Activated CD4-positive, alpha-beta T cell treated with anti-CD3 and anti-CD28 coated beads, Interleukin-2, amount 10 ng/mL, durations not matched to agents 7 days and 5 days (primary cell): ENCODE measurements at places on chromosomes 3 and 15.

- DNase-seq, result no peak
Measured at GRCh38 chr15:25838191-25838870, 24.8 kb downstream of the ATP10A start.

DNA sequence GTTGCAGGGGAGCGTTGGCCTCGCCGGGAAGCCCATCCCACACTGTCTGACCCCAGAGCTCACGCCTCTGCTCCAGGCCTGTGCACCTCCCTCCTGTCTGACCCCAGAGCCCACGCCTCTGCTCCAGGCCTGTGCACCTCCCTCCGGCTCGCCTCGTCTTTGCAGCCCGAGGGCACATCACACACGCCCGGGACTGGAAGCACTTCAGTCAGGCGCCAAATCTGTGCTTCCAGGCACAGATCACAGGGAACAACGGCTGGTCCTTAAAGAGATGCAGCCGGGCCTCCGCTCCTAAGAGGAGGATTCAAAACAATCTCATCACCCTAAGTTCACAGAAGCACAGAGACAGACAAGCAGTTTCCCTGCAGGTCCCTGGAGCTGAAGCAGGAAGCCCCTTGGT lies 103.0 kb upstream of the RPL32 start:
- DNase-seq, result no peak

- DNase-seq, result peak; percentile 74
Measured at GRCh38 chr15:73704869-73705645, 20.9 kb downstream of the CD276 start.

DNA sequence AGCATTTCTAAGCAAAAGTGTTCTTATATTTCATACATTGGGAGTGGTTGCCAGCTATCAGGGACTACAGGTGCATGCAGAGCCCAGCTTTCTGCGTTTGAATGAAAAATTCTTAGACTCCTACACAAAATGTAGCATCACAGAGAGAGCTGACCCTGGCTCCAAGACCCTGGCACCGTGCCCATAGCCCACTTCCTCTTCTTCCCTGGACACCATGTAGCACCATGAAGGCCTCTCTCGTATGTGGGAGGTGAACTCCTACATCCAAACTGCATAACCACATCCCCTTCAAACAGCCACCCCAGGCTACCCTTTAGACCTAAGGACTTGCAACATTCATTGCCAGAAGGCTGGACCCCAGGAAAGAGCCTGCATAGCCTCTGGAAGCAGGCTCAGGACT lies 35.8 kb upstream of the ATOSA start:
- DNase-seq, result no peak

GRCh38 chr15:91620229-91620628 lies 233.3 kb upstream of the SLCO3A1 start:
- no peak for DNase-seq

DNA sequence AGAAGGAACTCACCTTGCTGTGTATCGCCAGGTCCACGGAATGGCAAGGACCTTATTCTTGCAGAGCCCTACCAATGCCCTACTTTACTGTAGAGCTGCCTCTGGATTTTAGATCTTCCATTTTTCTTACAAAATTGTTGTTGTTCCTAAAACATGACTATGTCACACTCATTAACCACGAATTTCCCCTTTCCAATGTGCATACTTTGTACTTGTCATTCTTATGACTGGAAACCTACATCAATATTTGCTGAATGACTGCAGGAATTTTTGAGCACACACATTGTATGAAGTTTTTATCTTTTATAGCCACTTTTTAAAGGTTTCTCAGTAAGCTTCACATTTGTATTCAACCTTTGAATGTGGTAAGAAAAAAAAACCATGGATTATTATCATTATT lies 35.9 kb upstream of the CMSS1 start:
- DNase-seq, result no peak

GRCh38 chr3:159763602-159764489 lies 224.8 kb upstream of the IL12A start:
- peak; percentile 36 for DNase-seq

DNA sequence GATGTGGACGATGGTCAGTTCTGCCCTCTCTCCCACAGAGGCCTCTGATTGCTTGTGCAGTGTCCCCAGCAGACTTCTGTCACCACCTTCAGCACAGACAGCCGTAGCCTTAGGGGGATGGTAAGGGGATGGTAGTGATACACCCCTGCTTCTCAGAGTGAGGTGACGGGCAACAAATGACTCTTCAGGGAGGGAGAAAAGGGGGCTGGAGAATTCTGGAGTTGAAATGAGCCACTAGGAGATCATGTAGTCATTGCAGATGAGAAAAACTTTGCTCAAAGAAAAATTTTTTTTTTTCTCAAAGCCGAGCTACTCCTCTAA lies 29.6 kb upstream of the TIMP4 start:
- no peak for DNase-seq

- no peak for DNase-seq
Measured at GRCh38 chr3:45655906-45656305, 33.3 kb upstream of the SACM1L start.

DNA sequence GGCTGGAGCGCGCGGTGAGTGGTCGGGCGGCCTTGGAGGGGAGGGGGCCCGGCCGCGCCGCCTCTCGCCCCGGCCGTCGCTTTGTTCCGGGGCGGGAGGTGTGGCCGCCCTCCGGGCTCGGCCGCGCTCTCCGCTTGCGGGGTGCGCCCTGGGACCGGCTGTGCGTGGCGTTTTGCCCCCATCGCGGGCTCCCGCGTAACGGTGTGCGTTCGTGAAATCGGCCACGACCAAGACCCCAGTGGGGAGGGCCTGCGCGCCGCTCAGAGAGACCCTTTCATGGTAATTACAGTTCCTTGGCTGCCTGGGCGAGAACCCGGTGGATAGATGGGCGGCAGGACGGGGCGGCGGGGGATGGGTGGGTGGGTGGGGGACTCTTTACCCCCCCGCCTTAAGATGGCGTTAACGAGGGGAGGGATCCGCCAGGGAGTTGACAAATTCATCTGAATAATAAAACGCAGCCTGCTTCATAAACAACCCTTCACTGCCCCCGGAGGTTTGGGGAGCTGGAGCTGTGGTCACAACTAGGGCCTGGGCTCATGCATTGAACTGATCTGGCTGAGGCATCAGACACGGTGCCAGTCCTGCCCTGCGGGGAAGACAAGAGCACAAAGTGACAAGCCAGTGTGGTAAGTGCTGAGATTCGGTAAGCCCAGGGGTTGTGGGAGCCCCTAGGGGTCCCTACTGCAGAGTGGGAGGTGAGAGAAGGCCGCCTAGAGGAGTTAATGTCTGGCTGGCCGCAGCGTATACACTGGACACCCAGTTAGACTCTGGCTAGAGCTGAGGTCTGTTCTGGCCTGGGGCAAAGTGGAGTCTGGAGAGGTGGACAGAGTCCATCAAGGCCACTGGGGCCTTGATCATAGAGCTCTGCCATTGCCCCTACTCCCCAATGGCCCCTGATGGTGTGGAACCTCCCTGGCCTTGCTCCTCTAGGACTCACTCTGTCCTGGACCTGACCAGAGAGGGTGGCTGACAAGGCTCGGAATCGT lies 668 bp downstream of the MRAS start:
- DNase-seq, result no peak

DNA sequence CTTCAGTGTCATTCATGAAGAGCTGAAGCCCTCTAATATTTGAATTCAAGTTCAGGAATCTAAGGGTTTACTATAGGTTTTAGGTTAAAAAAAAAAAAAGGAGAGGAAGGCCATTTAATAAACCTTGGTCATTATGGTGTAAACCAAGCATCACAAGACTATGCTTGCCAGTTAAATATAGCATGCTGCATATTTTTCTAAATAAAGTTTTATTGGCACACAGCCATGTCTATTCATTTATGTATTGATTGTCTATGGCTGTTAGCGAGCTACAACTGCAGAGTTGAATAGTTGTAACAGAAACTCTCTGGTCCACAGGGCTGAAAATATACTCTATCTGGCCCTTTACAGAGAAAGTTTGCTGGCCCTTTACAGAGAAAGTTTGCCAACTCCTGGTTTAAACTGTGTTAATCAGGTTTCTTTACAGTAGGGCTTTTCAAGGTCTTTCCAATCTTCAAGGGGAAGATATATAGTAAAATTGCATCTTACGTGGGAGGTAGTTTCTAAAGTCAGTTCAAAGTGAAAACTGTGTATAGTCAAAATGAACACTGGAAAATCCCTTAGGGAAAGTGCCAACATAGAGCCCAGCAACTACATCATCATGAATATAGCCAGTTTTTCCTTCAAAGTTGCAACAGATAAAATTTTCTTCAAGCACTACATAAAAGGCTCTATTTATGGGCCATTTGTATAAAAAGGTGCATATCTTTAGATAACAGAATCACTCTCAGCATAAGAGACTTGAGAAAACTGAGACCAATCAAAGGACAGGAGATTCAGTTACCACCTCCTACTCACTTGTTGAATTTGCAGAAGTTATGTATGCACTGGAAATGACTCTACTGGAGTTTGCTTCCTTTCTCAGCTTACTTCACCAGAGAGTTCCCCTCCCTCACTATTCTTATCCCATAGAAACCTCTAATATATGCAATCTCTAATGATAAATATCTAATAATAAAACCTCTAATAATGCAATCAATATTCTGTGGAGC lies 49.7 kb upstream of the FRMD4B start:
- DNase-seq, result no peak

- no peak for DNase-seq
Measured at GRCh38 chr3:69761896-69762767, 22.9 kb downstream of the MITF start.

- no peak for DNase-seq
Measured at GRCh38 chr3:114144909-114145688, 33.8 kb downstream of the DRD3 start.

- DNase-seq, result peak; percentile 85
Measured at GRCh38 chr15:42608110-42608531, 32.7 kb downstream of the STARD9 start.

GRCh38 chr3:82229397-82229796 lies 468.0 kb upstream of the GBE1 start:
- DNase-seq, result no peak

DNA sequence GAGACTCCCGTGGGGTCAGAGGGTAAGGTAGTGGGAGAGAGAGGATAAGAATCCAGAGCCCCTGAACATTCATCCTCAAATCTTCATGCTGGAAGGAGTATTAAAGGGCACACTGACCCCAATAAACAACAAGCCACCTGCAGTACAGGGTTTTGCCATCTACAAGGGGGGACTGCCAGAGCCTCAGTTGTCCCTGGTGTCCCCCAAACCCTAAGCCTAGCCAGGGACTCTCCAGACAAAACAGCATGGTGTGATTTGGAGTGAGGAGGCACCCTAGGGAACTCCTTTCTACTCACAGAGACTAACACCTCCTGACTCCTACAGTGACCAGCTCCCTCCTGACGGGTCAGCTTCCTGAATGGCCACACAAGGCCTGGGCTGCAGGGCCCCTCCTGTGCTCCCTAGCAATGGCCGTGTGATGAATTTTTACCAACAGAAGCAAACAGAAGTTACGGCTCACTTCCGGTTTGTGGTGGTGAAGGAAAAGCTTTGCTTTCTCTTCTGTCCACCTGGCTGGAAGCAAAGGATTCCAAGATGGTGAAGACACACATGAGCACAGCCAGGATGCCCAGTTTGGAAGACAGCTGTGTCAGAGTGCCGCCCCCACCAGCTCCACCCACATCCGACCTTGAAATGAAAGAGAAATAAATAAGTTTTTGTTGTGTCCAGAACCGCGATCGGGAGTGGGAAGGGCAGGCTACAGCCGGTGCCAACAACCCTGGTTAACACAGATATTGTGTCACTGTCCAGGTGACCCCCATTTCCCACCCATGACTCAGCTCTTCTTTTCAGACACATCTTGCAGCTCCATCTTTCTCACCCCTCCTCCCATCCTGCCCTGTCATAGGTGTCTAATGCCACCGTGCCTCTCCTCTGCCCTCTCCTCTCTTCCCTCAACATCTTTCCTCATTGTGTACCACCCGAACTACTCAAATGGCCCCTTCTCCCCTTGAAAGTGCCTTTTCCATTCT lies 69.6 kb upstream of the ATP13A3 start:
- no peak for DNase-seq

DNA sequence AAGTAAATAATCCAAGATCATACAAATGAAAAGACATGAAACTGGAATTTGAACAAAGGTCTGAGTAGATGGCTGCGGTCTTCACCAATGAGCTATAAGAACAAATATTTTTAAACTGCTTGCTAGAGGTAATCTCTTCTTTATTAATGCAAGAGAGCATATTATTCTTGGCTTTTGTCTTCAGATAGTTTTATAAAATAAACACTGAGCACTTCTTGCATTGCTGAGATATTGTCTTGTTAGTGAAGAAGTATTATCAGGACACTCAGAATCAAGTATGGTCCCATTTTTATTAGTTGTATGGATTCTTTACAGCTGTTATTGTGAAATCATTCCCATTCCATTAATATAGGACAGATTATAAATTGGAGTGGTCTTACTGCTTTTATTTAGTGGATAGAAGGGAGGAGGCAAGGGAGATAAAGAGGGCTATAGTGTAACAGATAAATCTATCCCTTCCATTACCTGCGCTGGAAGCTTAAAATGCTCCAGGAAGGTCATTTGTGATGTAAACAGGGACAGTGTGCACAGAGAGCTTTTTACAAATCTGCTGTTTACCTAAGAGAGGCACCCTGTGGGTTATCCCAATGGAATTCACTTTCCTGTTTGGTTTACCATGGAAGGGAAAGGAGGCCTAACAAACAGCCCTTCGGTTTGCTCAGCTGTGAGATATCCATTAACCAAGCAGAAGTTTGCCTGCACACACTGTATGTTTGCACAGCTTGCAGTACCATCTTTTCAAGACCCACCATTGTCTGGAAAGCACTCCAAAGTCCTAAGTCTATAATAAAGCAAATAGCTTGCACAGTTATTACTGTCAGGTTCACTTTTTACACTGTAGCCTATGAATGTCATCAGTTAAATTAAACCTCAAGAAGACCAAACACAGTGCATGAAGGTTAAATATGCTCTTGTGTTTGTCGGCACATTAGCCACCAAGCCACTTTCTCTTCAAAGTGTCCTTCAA lies 347.7 kb upstream of the TGFBR2 start:
- DNase-seq, result no peak

GRCh38 chr3:50418850-50419249 lies 59.5 kb upstream of the TMEM115 start:
- DNase-seq, result no peak

DNA sequence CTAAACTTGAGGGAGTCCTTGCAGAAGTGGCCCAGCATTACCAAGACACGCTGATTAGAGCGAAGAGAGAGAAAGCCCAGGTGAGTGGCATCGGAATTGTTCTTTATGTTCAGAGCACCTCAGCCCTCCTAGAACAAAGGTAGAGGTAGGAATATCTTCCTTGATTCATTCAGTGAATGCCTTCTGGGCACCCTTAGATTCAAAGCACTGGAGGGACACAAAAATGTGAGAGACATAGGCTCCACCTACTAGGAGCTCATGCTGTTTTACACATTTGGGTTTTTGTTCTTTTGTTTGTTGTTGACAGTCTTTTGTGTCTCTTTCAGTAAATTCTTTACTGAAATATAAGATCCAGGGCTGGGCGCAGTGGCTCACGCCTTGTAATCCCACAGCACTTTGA lies 68.2 kb downstream of the IQGAP1 start:
- no peak for DNase-seq

DNA sequence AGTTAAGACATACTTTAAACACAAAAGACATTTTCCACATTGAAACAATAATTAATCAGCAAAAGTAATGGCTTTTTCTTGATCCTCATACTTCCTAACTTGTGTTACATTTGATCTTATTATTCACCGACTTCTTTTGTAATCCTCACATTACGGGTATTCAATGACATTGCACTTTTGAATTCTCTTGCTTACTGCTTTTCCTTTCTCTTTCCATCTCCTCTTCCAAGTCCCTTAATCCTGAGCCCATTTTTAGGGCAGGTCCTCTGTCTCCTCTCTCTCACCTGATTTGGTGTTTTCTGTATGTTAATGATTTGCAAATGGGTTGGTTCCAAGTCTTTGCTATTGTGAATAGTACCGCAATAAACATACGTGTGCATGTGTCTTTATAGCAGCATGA lies 48.5 kb upstream of the RAP2B start:
- DNase-seq, result no peak
